ENCODE measurements at places on chromosomes 7 and 10. TPM values are rescaled to one million over a fixed set of nuclear protein-coding genes. Genes with fewer than 3 reads are reported as not detected.

Gene PRKAG2
- total RNA-seq: 71.0 TPM

Gene TAS2R4
- total RNA-seq: 1.6 TPM

Gene ACTL6B
- not detected for total RNA-seq

Gene RAPGEF5
- total RNA-seq: not detected

Gene PDCD11
- total RNA-seq: 40.6 TPM

Gene ZNF722
- total RNA-seq: not detected

Gene VWC2
- total RNA-seq: not detected

Gene TAS2R41
- total RNA-seq: not detected

Gene NEUROG3
- not detected for total RNA-seq

Gene OR9A2
- not detected for total RNA-seq

Gene GDF2
- not detected for total RNA-seq

Gene ENO4
- total RNA-seq: not detected

Gene GIMAP7
- total RNA-seq: 549 TPM

Gene NPTX2
- total RNA-seq: 0.19 TPM

Gene CCL24
- total RNA-seq: not detected

Gene CCDC146
- 13.0 TPM for total RNA-seq

Gene ECHDC3
- total RNA-seq: not detected

Gene IGFBP1
- total RNA-seq: not detected

Gene ELFN1
- total RNA-seq: not detected

Gene WAC
- 179 TPM for total RNA-seq

Gene MBL2
- not detected for total RNA-seq

Gene FKBP6
- total RNA-seq: not detected

Gene LIPN
- total RNA-seq: not detected

Measured in naive thymus-derived CD4-positive, alpha-beta T cell (primary cell).